ENCODE measurements at places on chromosomes 6 and 20.

DNA sequence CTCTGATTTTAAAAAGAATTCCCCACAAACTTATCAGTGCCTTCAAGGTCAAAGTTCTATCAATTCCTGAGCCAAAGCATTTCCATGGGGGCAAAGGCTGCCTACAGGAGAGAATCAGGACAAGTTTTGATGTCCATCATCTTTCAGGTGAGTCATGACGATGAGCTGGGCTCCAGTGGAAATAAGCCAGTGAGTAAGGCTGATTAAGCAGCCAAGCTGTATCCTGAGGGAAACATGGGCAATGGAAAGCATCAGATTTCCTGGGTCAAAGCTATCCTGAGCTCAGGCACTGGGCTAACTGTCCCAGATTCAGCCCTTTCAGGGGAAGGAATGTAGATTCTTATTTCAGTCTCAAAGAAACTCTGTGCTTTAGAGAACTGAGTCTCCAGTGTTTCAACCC is 377.4 kb downstream of the CD109 start:
- DNase-seq, result peak; percentile 47

- no peak for DNase-seq
Measured at GRCh38 chr6:124955108-124955856, 7.0 kb upstream of the RNF217 start.

GRCh38 chr6:103534095-103534494 is 1325.6 kb downstream of the HACE1 start:
- no peak for DNase-seq

- DNase-seq, result no peak
Measured at GRCh38 chr6:83574783-83575182, 62.4 kb downstream of the PRSS35 start.

DNA sequence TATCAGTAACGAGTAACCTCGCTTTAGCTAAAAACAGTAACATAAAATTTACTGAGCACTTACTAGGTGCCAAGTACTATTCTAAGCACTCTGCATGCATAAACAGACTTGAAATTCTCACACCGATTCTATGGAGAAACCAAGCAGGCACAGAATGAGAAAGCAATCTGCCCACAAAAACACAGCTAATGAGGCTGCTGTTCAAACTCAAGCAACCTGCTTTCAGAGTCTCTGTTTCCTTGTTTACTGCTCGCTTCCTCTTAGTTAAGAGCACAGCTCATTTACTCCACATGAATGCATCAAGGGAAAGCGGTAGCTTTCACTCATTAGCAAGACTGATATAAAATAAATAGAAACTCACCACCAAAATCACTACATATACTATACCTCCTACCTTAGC is 37.4 kb downstream of the PRKN start:
- no peak for DNase-seq

DNA sequence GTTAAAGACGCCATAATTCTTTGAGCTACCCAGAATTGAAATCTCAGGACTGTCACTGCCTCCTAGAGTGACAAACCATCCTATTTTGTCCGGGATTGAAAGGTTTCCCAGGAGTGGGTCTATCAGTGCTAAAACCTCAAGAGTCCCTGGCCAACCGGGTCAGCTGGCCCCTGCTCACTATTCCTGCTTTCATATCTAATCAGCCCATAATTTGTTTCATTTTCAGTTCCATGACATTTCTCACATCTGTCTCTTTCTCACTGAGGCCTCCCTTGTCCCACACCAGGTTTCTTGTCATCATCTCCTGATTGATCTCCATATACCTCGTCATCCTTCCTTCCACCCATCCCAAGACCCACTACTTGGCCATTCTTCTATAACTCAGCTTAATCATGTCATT is 98.2 kb downstream of the SLC35B3 start:
- no peak for DNase-seq

- DNase-seq, result no peak
Measured at GRCh38 chr20:37262505-37262904, 891 bp upstream of the GHRH start.

DNA sequence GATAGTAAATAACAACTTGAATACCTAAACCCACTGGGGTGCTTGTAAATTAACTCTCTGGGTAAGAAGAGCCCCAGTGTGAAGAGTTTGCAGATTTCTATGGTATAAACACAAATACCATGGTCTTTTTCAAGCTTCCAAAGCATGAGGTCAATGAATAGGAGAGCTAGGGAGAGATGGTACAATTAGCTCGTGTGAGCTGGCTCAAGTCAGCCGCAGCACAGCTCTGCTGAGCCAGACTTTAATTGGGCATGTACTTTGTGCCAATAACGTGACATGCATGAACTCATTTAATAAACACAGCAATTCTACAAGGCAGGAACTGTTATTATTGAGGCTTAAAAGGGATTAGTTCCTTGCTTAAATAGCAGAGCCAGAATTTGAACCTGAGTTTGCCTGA is 684.2 kb downstream of the KIF16B start:
- no peak for DNase-seq

DNA sequence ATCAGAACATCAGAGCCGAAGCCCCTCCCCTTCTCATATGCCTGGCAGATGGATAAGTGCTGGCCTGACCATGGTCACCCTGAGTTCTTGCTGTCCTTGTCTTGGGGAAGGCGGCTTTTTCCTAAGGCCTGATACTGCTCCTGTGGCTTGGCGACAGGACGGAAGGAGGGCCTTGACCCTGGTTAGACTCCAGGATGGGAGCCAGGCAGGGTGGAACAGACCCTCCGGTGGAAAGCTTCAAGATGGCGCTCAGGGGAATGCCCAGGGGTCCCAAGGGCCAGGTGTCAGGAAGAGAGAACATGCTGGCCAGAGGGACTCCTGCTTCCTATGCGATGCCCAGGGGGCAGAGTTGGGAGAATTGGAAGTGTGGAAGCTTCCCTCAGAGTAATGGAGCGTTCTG is 29.6 kb downstream of the ADA start:
- no peak for DNase-seq

DNA sequence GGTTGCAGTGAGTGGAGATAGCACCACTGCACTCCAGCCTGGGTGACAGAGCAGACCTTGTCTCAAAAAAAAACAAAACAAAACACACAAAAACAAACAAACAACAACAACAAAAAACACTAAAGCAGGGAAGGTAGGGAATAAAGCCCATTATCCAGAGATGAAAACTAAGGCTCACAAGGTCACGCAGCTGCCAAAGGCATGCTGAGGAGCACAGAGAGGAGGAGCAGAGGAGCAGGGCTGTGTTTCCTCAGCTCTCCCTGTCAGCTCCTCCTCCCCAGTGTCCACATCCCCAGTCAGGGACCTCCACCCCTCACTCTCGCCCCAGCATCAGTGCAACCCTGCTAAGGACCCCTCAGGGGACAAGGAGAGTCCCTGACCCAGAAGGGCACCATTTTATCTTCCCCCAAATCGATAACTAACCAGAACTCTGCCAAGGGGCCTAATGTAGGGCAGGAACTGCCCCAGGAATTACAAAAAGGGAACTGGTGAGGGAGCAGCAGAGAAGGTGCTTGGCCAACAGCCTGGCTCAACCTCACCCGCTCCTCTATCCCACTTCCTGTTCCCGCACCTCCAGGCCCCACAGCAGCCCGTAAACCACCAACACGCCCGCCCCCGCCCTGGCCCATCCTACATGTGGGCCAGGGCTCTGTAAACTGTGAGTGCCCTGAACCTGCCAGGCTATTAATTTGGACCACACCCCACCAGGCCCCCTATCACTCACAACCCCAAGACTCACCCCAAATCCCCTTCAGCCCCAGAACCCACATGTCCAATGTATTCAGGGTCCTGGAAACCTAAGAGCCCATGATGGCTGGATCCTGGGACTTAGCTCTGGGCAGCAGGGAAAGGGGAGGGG is 9.0 kb downstream of the TEAD3 start:
- peak; percentile 35 for DNase-seq

DNA sequence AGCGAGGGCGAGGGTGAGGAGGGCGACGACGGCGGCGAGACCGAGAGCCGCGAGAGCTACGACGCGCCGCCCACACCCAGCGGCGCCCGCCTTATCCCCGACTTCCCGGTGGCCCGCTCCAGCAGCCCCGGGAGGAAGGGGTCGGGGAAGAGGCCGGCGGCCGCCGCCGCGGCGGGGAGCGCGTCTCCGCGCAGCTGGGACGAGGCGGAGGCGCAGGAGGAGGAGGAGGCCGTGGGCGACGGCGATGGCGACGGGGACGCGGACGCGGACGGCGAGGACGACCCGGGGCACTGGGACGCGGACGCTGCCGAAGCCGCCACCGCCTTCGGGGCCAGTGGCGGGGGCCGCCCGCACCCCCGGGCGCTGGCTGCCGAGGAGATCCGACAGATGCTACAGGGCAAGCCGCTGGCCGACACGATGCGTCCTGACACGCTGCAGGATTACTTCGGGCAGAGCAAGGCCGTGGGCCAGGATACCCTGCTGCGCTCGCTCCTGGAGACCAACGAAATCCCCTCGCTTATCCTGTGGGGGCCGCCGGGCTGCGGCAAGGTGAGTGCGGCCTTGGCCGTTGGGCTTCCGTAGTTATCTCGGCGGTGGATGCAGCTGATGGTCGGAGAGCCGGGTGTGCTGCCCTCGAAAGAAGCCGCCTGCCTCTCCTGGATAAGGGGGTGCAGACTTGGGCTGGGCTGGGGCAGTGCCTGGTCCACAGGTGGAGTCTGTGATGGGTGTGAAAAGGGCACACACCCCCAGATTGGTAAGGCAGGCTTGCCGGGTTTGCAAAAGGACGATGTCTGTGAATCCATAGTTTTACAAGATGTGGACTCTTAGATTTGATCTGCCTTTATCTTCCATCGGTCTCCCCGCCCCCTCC is 938 bp downstream of the WRNIP1 start:
- peak; percentile 42 for DNase-seq

- no peak for DNase-seq
Measured at GRCh38 chr20:37218441-37218840, 39.1 kb upstream of the MROH8 start.

DNA sequence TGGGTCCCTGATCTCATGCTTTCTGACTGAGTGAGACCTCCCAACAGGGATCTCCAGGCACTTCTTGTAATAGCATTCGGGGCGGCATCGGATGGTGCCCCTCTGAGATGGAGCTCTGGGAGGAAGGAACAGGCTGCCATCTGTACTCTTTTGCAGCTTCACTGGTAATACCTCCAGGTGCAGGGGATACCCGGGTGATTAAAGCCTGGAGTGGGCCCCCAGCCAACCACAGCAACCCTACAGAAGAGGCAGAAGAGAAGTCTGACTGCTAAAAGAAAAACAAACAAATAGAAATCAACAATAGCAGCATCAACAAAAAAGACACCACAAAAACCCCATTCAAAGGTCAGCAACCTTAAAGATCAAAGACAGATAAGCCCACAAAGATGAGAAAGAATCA is 19.1 kb upstream of the PGK2 start:
- DNase-seq, result no peak

All from astrocyte of the spinal cord (primary cell).